Right lobe of liver (tissue), 6 donors: ENCODE measurements at places on chromosomes 11 and 22. TPM values are rescaled to one million over a fixed set of nuclear protein-coding genes. Genes with fewer than 3 reads are reported as not detected.

DNA sequence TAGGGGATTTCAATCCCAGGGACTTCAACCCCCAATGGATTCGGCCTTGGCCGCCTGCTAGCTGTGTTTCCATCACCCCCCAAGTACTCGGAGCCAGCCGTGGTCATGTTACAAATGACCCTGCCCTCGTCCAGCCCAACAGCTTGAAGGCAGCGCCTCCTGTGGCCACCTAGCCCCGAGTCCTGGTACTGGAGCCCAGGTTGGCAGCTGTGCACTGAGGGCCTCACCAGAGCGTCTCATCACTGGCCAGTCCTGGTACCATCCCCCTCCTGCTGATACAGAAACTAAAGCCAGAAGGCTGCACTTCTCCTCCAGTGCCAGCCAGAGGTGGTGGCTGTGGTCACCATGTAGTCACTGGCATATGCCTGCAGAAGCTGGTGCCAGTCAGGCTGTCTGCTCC is 44.9 kb upstream of the FADD start:
- H3K4me3 ChIP-seq: no peak overlapping the region
- H3K36me3 ChIP-seq: no peaks in the 10 kb centered on the region
- no peak for DNase-seq
- H3K4me1 ChIP-seq: no peaks in the 10 kb centered on the region
- no peaks in the 10 kb centered on the region for H3K27me3 ChIP-seq
- no peak overlapping the region for H3K27ac ChIP-seq

The CASP4 gene
- total RNA-seq: 120 TPM

The GVQW3 gene
- total RNA-seq: 0.49 TPM

DNA sequence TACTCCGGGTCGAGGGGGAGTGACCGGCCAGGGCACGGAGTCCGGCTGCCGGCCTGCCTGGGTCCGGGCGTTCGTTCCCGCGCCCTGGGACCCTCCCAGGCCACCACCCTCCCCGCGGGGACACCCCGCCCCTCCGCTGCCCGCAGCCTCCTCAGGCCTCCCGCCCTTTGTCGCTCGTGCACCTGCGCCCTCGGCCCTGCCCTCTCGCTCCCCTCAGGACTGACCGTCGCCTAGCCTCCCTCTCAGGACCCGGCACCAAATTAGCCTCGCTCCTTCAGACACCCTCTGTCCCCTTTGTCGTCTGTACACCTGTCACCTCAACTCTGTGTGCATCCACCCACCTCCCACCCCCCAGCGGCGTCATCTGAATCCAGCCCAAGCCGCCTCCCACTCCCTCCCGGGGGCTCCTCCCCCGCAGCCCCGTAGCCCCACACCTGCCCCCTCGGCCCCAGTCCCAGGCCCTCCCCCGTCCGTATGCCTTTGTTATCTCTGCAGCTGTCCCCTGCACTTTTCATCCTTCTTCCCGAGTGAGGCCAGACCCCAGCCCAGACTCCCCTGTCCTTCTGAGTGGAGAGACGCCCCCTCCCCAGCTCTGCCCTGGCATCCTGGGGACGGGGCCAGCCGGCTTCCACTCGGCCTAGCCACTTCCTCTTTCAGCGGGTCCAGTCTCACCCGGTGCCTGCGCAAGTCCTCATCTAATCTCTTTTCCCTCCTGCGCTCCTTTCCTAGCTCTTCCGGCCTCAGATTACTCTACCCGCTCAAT is 643 bp downstream of the TIGD3 start:
- H3K36me3 ChIP-seq: peaks cover 18% of the 10 kb centered on the region
- H3K27ac ChIP-seq: no peak overlapping the region
- no peaks in the 10 kb centered on the region for H3K27me3 ChIP-seq
- peak overlapping the region; percentile 64 for H3K4me3 ChIP-seq
- peaks cover 35% of the 10 kb centered on the region for H3K4me1 ChIP-seq
- peak; percentile 62 for DNase-seq

The PHOX2A gene
- not detected for total RNA-seq

DNA sequence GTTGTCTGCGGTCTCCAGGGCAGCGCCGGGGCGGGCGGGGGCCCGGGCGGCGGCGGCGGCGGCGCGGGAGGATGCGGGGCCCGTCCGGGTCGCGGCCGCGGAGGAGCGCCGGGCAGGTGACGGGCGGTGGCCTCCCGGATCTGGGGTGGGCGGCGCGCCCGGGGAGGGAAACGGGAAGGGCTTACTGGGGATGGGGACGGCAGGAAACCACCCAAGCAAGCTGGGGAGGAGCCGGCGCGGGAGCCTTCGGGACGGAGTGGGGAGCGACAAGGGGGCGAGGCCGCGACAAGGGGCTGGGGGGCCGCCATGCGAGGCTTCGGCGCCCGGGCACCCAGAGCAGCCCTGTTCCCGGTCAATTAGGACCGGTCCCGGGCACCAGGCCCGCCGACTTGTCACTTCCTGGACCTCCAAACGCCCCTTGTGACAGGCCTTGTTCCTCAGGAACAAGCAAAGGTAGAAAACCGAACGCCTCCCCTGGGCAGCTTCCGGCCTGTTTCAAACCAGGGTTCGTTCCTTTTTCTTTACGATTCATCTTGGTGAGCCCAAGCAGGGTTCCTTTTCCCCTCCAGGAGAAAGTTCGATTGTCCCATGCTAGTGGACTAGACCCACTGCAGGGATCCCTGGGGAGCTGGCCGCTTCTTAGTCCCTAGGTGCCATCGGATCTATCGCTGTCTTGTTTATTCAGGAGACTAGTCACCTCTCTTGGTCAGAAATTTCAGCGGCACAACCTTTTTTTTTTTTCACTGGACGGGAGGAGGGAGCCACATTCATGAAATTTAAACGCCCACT is 492 bp downstream of the JHY start:
- peak overlapping the region; percentile 44 for H3K27ac ChIP-seq
- no peaks in the 10 kb centered on the region for H3K36me3 ChIP-seq
- no peaks in the 10 kb centered on the region for H3K27me3 ChIP-seq
- H3K4me3 ChIP-seq: peak overlapping the region; percentile 47

The OR8D4 gene
- not detected for total RNA-seq

DNA sequence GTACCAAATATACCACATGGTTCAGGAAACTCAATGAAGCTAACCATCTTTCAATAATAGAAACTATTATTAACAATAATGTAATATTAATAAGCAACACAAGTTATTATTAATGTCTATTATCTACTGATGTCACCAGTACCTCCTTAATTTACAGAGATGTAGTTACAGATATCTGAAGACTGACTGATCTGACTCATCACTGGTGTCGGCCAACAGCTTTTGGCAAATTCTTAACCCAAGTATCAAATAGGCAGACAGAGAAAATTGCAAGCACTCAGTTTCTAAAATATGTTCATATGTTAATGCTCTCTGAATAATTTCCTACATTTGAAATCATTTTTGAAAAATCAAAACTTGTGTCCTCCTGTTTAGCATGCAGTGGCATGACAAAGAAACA is 100.4 kb upstream of the DDI1 start:
- H3K27me3 ChIP-seq: no peaks in the 10 kb centered on the region
- H3K4me3 ChIP-seq: no peak overlapping the region
- no peaks in the 10 kb centered on the region for H3K36me3 ChIP-seq
- H3K27ac ChIP-seq: no peak overlapping the region
- no peak for DNase-seq

DNA sequence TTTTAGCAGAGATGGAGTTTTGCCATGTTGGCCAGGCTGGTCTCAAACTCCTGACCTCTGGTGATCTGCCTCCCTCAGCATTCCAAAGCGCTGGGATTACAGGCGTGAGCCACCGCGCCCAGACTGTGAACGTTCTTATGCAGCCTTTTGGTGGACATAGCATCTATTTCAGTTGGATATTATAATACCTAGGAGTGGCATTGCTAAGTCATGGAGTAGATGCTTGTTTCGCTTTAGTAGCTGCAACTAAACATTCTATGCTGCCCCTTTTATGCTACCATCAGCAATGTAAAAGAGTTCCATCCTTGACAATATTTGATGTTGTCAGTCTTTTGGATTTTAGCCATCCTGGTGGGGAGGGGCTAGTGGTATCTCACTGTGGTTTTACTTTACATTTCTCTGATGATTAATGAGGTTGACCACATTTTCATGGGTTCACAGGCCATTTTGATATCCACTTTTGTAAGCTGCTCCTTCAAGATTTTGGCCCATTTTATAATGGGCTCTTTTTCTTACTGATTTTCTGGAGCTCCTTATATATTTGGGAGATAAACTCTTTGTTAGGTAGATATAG is 16.5 kb upstream of the APOBEC3A start:
- H3K4me3 ChIP-seq: no peak overlapping the region
- H3K27ac ChIP-seq: no peak overlapping the region
- H3K4me1 ChIP-seq: no peaks in the 10 kb centered on the region
- H3K36me3 ChIP-seq: no peaks in the 10 kb centered on the region

The TIGD3 gene
- not detected for total RNA-seq

DNA sequence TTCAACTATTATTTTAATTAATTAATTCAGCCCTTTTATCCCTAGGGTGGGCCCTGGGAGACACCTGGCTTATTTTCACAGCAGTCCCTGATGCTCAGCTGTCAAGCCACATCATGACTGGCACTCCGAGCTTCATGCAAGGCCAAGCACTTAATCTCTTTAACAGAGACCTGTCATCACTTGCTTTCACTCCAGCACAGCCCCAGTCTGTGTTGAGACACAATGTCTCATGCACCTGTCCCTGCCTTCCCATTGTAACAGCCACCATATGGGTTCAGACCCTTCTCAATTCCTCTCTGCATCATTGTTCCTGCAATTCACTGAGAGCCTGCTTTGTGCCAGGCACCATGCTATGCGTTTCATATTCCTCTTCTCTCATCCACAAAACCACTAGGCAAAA is 222.2 kb upstream of the TENM4 start:
- no peaks in the 10 kb centered on the region for H3K36me3 ChIP-seq
- no peak for DNase-seq
- no peak overlapping the region for H3K27ac ChIP-seq
- no peak overlapping the region for H3K4me3 ChIP-seq

GRCh38 chr11:18145025-18145424 is 12.7 kb downstream of the MRGPRX3 start:
- DNase-seq: no peak
- H3K27me3 ChIP-seq: no peaks in the 10 kb centered on the region
- no peak overlapping the region for H3K4me3 ChIP-seq
- no peaks in the 10 kb centered on the region for H3K4me1 ChIP-seq

The TRIM29 gene
- total RNA-seq: 1.1 TPM

The TUBA8 gene
- 0.88 TPM for total RNA-seq

DNA sequence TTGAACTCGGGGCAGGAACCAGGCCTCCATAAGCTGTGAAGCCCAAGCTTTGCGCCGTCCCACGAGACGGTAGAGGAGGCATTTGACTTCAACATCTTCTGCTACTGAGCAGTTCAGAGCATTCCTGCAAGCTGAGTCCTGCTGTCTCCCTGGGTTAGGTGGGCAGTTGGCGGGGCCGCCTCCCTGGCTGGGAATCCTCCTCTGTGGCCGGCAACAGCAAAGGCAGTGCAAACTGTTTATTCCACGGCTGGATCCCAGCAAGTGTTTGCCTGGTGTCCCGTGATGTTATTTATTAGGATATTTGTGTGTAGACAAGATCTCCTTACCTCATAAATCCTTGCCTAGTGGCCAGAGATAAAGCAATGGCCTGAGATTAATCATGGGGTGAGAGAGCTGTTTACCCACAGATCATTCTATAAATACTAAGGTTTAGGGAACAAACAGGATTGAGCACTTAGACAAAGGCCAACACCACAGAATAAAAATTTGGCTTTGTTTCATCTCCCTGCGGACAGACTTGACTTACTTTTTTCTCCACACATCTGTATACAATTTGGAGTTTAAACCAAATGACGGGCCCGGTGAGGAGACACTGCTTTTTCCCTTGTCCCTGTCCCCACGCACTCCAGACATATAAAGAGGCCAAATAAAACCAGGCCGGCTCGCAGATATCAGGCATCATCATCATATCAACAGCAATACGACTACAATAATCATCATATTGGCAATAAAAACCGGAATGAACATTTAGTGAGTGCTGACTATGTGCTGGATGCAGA is 63.4 kb downstream of the NAT10 start:
- no peak overlapping the region for H3K4me3 ChIP-seq
- no peak for DNase-seq
- no peak overlapping the region for H3K27ac ChIP-seq
- H3K4me1 ChIP-seq: no peaks in the 10 kb centered on the region
- peaks cover 21% of the 10 kb centered on the region for H3K36me3 ChIP-seq

The A4GALT gene
- total RNA-seq: 1.6 TPM

- no peaks in the 10 kb centered on the region for H3K27me3 ChIP-seq
- H3K4me3 ChIP-seq: no peak overlapping the region
- H3K4me1 ChIP-seq: no peaks in the 10 kb centered on the region
- H3K27ac ChIP-seq: no peak overlapping the region
Observed at GRCh38 chr11:128047026-128047425, 540.3 kb downstream of the ETS1 start.

The PKDREJ gene
- not detected for total RNA-seq

GRCh38 chr22:32414191-32414590 is 2.1 kb upstream of the RTCB start:
- H3K4me3 ChIP-seq: no peak overlapping the region
- H3K27me3 ChIP-seq: no peaks in the 10 kb centered on the region
- no peak for DNase-seq
- no peak overlapping the region for H3K27ac ChIP-seq
- peaks cover 12% of the 10 kb centered on the region for H3K4me1 ChIP-seq
- no peaks in the 10 kb centered on the region for H3K36me3 ChIP-seq

DNA sequence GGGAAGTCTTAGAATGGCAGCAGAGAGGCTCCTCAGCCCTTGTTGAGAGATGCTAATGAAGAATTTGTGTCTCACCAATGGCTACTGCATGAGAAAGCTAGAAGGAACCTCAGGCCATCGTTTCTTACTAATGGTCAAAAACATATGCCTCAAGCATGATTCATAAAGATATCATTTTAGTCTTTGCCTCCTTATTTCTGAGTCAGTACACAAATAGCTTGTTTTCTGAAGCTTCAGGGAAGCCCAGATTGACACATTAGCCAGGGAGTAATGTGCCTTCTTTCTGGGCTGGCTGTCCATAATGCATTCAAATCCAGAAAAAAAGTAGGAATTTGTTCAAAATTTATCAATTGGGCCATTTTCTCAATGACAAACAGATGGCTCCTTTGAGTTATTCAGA is 169.4 kb upstream of the ZBED5 start:
- H3K4me3 ChIP-seq: no peak overlapping the region
- H3K27ac ChIP-seq: no peak overlapping the region
- no peak for DNase-seq
- H3K4me1 ChIP-seq: no peaks in the 10 kb centered on the region

GRCh38 chr11:132587716-132588115 is 944.6 kb downstream of the OPCML start:
- no peak overlapping the region for H3K27ac ChIP-seq
- H3K36me3 ChIP-seq: no peaks in the 10 kb centered on the region
- H3K4me3 ChIP-seq: no peak overlapping the region
- no peak for DNase-seq
- no peaks in the 10 kb centered on the region for H3K4me1 ChIP-seq

The DEFB131B gene
- total RNA-seq: not detected

- H3K4me3 ChIP-seq: no peak overlapping the region
- no peaks in the 10 kb centered on the region for H3K27me3 ChIP-seq
- DNase-seq: no peak
- no peak overlapping the region for H3K27ac ChIP-seq
- H3K36me3 ChIP-seq: peaks cover 3% of the 10 kb centered on the region
Observed at GRCh38 chr11:95827696-95828095, 37.4 kb downstream of the CEP57 start.

- DNase-seq: no peak
- no peaks in the 10 kb centered on the region for H3K4me1 ChIP-seq
- H3K36me3 ChIP-seq: no peaks in the 10 kb centered on the region
Observed at GRCh38 chr11:32341620-32342613, 93.4 kb downstream of the WT1 start.

- no peak for DNase-seq
- no peak overlapping the region for H3K27ac ChIP-seq
- H3K4me3 ChIP-seq: no peak overlapping the region
- H3K36me3 ChIP-seq: no peaks in the 10 kb centered on the region
- H3K27me3 ChIP-seq: no peaks in the 10 kb centered on the region
Observed at GRCh38 chr11:130379276-130379675, 49.1 kb downstream of the ADAMTS8 start.

- no peaks in the 10 kb centered on the region for H3K36me3 ChIP-seq
- H3K27ac ChIP-seq: peak overlapping the region; percentile 58
- no peaks in the 10 kb centered on the region for H3K27me3 ChIP-seq
- peak overlapping the region; percentile 86 for H3K4me3 ChIP-seq
Observed at GRCh38 chr11:34356913-34357700, 703 bp downstream of the ABTB2 start.
